ENCODE measurements at places on chromosomes 5 and 9.

DNA sequence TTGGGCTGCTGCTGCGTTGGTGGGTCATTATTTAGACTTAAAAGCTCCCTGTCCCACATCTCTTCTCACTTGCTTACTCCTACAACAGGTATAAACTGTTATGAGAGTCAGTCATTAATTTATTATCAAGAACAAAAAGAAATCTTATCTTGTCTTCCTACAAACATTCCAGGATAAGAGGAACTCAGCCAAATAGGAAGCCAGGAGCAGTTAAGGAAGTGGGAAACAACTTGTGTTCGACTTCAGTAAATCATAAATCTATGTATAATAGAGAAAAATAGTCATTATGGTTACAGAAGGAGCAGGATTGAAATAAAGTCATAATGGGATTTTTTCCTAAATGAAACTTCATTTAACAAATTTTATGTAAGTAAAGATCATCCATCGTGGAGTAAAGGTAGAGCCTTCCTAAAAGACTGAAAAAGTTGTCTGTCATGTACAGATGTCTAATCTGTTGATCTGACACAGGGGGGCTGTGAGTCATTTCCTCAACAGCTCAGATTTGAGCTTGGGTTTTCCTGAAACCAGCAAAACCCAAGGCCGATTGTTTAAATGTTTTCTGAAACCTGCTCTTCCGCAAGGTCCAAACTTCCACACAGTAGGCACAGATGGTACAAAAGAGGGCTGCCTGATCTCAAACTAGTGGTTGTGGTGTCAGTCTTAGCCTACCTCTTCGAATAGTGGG, 25.3 kb upstream of the LRRTM2 start:
- no peak for DNase-seq
- H3K4me1 ChIP-seq = no peaks in the 10 kb centered on the region
- no peak overlapping the region for H3K4me3 ChIP-seq
- no peaks in the 10 kb centered on the region for H3K27me3 ChIP-seq
- no peaks in the 10 kb centered on the region for H3K36me3 ChIP-seq

DNA sequence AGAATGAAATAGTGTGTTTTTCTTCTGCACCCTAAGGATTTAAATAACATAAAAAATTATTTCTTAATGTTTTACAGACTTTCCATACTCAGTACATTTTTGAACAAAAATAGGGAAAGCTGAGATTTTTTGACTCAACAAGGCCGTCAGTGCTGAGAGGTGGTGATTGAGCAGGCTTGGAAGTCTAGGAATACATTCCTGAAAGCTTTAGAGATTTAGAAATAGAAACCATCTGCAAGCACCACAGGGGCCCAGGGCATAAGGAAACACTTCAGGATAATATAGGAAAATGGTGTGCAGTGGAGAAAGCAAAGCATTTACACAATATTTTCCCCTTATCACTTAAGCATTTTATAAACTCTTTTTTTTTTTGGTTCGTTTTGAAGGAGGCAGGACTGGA, 5.2 kb downstream of the BASP1 start:
- H3K4me1 ChIP-seq = peaks cover 15% of the 10 kb centered on the region
- H3K4me3 ChIP-seq = no peak overlapping the region
- DNase-seq = no peak
- H3K27me3 ChIP-seq = peaks cover 15% of the 10 kb centered on the region
- no peak overlapping the region for H3K27ac ChIP-seq
- H3K36me3 ChIP-seq = no peaks in the 10 kb centered on the region

GRCh38 chr5:148311484-148311883, 739 bp upstream of the SPINK7 start:
- H3K4me1 ChIP-seq = no peaks in the 10 kb centered on the region
- H3K4me3 ChIP-seq = no peak overlapping the region
- H3K36me3 ChIP-seq = no peaks in the 10 kb centered on the region
- no peaks in the 10 kb centered on the region for H3K27me3 ChIP-seq
- H3K27ac ChIP-seq = no peak overlapping the region
- no peak for DNase-seq

- no peak overlapping the region for H3K27ac ChIP-seq
- DNase-seq = no peak
- H3K27me3 ChIP-seq = peaks cover 19% of the 10 kb centered on the region
- no peaks in the 10 kb centered on the region for H3K4me1 ChIP-seq
Observed at GRCh38 chr9:95766906-95767305, 108.6 kb upstream of the ERCC6L2 start.

DNA sequence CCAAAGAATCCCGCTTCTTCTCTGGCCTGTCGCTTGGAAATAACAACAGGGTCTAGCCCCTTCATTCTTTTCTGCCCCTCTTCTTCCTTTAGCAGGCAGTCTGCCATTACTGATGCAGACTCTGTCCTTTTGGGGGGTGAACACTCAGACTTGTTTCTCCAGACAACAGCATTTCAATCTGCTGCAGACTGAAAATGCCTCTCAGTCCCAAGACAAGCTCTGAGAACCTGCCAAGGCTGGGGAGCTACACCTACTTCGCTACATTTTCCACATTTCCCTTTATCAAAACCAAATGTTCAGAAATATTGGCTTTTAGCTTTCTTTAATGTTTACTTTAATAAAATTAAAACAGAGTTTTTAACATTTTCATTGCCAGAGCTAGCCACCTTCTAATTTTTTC, 152.4 kb downstream of the MPDZ start:
- H3K4me1 ChIP-seq = no peaks in the 10 kb centered on the region
- no peak overlapping the region for H3K27ac ChIP-seq

DNA sequence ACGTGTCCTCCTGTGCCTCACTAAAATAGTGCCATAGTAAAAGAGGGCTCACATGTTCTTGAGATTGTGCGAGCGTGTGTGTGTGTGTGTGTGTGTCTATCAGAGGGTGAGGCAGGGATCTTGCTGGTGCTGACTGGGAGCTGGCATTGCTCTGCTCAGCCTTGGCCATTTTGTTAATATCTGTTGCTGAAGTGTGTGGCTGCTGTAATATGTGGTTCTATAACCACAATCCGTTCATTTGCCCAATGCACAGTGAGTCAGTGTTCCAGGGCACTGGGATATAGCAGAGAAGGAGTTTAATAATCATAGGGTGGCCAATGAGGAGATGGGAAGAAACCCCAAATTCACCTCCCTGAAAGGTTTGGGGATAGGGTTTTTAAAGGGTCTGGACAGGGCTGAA, 61.3 kb downstream of the RASGRF2 start:
- H3K27ac ChIP-seq = no peak overlapping the region
- peaks cover 8% of the 10 kb centered on the region for H3K4me1 ChIP-seq
- H3K27me3 ChIP-seq = no peaks in the 10 kb centered on the region
- no peaks in the 10 kb centered on the region for H3K36me3 ChIP-seq
- H3K4me3 ChIP-seq = no peak overlapping the region

DNA sequence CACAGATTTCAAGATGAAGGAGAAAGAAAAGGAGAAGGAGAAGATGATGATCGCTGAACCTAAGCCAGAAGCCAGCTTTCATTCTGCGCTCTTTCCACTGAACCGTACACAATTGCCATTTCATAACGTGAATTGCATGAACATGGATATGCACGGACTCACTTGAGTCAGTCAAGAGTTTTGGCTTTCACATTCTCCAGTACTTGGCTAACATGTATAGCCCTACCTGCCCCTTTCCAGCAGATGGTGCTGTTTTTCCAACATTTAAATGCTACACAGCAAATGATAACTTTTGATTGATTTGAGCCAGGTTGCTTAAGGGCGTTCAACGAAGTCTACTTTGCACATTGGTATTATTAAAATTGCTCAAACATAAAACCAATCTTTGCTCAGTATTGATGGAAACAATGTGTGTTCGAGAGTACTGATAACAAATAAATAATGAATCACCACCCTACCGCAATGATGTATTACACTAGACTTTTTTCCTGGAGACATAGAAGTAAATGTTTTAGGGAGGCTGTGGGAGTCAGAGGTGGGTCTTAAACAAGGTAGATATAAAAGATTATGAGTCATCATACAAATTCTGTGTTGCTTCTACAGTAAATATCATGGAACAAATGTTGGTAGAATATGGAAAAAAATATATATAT, 196.4 kb downstream of the TRPM3 start:
- no peak overlapping the region for H3K27ac ChIP-seq
- DNase-seq = no peak

DNA sequence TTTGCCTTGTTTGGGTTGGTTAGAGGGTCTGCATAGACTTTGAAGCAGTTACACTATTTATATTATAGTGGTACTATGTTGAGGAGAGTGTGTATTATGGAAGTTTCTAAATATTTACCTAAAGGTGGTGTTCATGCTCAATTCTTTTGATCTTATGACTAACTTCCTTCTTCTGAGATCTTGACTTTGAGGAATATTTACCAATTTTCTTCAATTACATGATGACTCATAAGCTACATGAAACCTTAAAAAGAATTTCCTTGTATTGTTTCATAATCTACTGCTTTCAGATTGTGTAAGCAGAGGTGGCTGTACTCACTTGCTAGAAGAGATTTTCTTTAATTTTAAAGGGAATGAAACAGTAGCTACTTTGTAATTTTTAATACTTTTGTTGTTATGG, 276.1 kb downstream of the TAF11L14 start:
- no peak for DNase-seq
- no peaks in the 10 kb centered on the region for H3K4me1 ChIP-seq
- no peak overlapping the region for H3K27ac ChIP-seq
- no peak overlapping the region for H3K4me3 ChIP-seq
- H3K36me3 ChIP-seq = no peaks in the 10 kb centered on the region

- no peak for DNase-seq
- H3K4me3 ChIP-seq = no peak overlapping the region
- H3K36me3 ChIP-seq = no peaks in the 10 kb centered on the region
- no peaks in the 10 kb centered on the region for H3K27me3 ChIP-seq
Observed at GRCh38 chr9:75939536-75940111, 49.2 kb downstream of the PCSK5 start.

DNA sequence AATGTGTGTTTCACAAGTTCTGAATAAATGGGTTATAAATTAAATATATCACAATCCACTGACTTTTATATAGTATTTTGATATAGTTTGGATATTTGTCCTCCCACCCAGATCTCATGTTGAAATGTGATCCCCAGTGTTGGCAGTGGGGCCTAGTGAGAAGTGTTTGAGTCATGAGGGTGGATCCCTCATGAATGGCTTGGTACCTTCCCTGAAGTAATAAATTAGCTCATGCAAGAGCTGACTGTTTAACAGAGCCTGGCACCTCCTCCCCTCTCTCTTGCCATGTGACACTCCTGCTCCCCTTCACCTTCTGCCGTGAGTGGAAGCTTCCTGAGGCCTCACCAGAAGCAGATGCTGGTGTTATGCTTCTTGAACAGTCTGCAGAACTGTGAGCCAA, 127.9 kb upstream of the PALM2AKAP2 start:
- H3K4me3 ChIP-seq = no peak overlapping the region
- no peaks in the 10 kb centered on the region for H3K27me3 ChIP-seq
- no peaks in the 10 kb centered on the region for H3K4me1 ChIP-seq
- H3K27ac ChIP-seq = no peak overlapping the region
- no peak for DNase-seq

DNA sequence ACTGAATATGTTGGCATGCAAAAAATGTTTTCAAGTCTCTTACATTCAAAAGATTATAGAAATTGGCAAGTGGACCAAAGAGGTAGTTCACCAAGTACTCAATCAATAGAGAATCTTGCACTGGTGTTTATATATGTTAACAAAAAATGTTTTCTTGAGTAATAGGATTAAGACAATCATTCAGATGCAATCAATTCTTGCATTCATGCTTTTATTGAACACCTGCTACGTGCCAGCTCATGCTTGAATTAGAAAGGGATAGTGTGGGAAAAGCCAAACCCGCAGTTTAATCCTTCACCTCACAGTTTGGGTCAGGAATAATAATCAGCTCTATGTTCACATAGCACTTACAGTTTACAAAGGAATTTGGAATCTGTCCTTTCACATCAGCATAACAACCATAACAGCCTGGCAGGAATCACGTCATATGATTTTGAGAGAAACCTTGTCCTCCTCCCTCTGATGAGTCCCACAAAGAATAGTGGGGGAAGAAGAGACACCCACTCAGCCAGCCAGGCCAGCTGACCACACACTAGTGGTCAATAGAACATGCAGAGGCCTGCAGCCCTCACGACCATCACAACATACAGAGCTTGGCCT, 36.8 kb upstream of the FRRS1L start:
- no peak overlapping the region for H3K4me3 ChIP-seq
- no peaks in the 10 kb centered on the region for H3K4me1 ChIP-seq
- no peak overlapping the region for H3K27ac ChIP-seq
- no peaks in the 10 kb centered on the region for H3K36me3 ChIP-seq
- peaks cover 11% of the 10 kb centered on the region for H3K27me3 ChIP-seq
- DNase-seq = no peak

DNA sequence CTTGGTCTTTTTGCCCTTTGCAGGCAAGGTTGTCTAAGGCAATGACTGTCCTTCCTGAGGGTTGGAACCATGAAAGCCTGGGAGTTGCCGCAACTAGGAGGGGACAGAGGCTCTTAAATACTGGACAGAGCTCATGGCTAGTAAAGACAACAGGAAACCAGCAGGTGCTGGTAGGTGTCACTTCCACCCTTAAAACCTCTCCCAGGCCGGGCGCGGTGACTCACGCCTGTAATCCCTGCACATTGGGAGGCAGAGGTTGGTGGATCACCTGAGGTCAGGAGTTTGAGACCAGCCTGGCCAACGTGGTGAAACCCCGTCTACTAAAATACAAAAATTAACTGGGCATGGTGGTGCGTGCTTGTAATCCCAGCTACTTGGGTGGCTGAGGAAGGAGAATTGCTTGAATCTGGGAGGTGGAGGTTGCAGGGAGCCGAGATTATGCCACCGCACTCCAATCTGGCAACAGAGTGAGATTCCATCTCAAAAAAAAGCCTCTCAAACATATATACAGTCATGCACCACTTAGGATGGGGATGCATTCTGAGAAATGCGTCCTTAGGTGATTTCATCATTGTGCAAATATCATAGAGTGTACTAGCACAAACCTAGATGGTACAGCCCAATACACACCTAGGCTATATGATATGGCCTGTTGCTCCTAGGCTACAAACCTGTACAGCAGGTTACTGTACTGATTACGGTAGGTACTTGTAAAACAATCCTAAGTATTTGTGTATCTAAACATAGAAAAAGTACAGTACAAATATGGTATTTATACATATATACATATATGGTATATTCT, 102.7 kb downstream of the HSPA4 start:
- H3K27ac ChIP-seq = no peak overlapping the region
- no peaks in the 10 kb centered on the region for H3K36me3 ChIP-seq

DNA sequence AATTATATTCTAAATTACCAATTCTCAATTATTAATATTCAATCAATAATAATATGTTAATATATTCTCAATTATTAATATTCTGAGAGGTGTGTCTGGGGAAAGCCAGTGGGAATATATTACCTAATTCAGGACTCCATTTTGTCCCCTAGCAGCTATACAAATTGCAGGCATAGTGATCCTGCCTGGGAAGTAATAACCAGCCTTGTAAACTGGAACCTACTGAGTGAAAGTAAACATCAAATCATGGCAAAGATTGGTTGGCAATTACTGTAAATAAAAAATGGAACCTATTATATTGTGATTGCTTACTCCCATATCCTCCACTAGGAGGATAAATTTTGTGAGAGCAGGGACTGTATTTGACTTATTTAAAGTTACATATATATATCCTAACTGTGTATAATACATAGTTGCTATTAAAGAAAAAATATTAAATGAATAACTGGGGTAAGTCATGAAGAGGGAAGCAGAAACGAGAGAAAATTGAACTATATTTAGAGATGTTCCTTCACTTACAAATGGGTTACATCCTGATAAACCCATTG, 150.5 kb upstream of the ELL2 start:
- H3K27ac ChIP-seq = no peak overlapping the region
- no peak for DNase-seq
- H3K4me3 ChIP-seq = no peak overlapping the region
- H3K36me3 ChIP-seq = no peaks in the 10 kb centered on the region

Measured in T-cell (primary cell).